Pancreas (tissue), 10 donors: ENCODE measurements at places on chromosomes 6 and 20. TPM values are rescaled to one million over a fixed set of nuclear protein-coding genes. Genes with fewer than 3 reads are reported as not detected.

MYLK4 gene
- 0.43 TPM for total RNA-seq

CD93 gene
- total RNA-seq = 18.2 TPM

CRISP3 gene
- total RNA-seq = 4.8 TPM

SS18L1 gene
- 7.4 TPM for total RNA-seq

NMBR gene
- total RNA-seq = not detected

ACTL10 gene
- total RNA-seq = 2.1 TPM

GABRR1 gene
- total RNA-seq = not detected

TRIM38 gene
- total RNA-seq = 5.8 TPM

MAVS gene
- total RNA-seq = 18.0 TPM

ZFP57 gene
- total RNA-seq = not detected

MICA gene
- total RNA-seq = 4.8 TPM
